ENCODE measurements at places on chromosomes 3 and 15. TPM values are rescaled to one million over a fixed set of nuclear protein-coding genes. Genes with fewer than 3 reads are reported as not detected.

GRCh38 chr3:65170390-65171042, 482.7 kb upstream of the ADAMTS9 start:
- DNase-seq = peak; percentile 94

DNA sequence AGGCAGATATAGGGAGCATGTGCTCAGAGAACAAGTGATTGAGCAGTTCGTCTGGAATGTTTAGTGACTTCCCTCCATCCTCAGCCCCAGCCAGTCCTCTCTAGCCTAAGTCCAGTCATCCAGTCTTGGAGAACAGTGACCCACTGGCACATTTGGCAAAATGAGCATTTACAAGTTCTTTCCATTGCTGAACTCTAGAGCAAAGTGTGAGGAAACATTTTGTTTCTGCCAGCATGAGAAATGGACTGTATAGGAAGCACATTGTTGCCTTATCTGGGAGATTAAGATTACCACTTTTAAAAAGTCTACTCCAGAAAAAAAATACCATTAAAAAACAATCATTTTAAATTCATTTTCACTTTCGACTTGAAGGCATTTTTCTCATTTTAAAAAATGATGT, 353.6 kb downstream of the SHQ1 start:
- no peak for DNase-seq

GRCh38 chr3:45443459-45443858, 55.1 kb downstream of the LARS2 start:
- DNase-seq = no peak

The SERPINI1 gene
- 6.2 TPM for total RNA-seq

The GATA2 gene
- total RNA-seq = 2.3 TPM
